ENCODE measurements at places on chromosomes 11 and 22.

- no peak for DNase-seq
Measured at GRCh38 chr22:19568337-19569275, 44.4 kb upstream of the CLDN5 start.

DNA sequence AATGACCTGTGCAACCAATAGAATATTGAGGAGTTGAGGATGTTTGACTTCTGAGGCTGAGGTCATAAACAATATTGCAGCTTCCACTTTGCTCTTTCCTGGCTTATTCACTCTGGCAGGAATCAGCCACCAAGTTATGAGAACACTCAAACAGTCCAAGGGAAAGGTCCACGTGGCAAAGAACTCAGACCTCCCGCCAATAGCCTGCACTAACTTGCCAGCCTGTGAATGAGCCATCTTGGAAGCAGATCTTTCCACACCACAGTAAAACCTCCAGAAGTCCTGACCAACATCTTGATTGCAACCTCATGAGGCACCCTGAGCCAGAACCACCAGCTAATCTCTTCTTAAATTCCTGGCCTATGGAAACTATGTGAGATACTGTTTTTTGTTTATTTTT is 22.7 kb upstream of the PICALM start:
- no peak for DNase-seq

GRCh38 chr11:110793556-110793955 is 81.3 kb upstream of the ARHGAP20 start:
- no peak for DNase-seq

- DNase-seq = no peak
Measured at GRCh38 chr22:35154937-35155387, 89.0 kb downstream of the ISX start.

- no peak for DNase-seq
Measured at GRCh38 chr22:19438298-19438697, 6.0 kb downstream of the MRPL40 start.

DNA sequence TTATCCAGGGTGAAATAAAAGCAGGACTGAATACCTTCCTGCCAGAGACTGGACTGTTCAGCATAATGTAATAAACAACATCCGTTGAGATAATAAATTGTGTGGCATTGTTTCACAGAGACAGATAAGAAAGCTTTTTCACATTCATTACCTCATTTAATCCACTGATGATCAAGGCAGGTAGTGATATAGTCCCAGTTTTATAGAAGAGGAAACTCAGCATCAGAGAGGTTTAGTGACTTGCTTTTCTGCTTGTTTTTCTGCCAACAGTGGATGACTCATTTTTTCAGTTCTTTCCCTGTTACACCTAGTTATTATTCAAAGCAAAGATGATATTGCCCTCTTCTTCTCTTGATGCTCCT is 4.0 kb downstream of the MYO18B start:
- no peak for DNase-seq

GRCh38 chr11:119476666-119477331 is 53.8 kb upstream of the THY1 start:
- no peak for DNase-seq

GRCh38 chr22:25137577-25138525 is 61.8 kb upstream of the CRYBB3 start:
- no peak for DNase-seq

GRCh38 chr11:127056338-127056971 is 55.9 kb upstream of the KIRREL3 start:
- no peak for DNase-seq

DNA sequence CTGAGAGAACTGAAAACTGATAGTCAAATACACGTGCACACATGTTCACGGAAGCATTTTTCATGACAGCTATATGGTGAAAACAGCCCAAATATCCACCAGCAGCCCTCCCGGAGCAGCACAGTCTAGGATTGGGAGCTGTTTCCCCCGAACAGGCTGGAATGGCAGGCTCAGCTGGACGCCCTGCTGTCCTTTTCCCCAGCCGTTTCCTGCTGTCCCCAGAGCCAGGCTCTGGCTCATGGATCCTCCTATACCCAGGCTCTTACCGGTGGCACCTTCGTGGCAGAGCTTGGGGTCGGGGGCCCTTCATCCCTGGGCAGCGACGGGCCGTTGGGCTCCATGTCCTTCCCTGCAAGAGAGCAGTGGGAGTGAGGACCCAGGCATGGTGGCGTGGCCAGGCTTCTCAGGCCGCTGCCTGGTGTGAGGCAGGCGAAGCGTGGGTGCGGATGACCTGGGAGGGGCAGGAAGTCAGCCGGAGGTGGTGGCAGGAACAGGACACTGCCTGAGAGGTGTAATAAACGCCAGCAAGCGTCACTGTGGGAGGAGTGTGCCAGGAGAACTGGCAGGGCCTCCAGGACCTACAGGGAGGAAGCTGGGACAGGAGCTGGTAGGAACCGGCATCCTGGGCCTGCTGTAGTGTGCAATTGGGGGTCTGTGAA is 38.8 kb downstream of the OSBPL5 start:
- DNase-seq = no peak

DNA sequence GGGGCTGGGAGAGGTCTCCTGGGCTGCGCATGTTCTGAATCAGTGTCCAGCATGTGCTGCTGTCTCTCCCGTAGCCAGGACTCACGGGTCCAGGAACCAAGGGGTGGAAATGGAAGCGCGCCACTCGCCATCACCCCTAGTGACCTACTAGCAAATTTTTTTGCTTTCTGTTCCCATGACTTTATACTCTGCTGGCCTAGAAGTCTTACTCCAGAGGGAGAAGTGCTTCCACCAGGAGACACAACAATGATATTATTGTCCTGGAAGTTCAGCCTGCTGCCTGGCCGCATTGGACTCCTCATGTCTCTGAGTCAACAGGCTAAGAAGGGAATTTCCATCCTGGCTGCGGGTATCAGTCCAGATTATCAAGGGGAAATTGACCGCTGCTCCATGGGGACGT is 729.7 kb downstream of the BRD1 start:
- no peak for DNase-seq

GRCh38 chr11:118401880-118402590 is 629 bp downstream of the ATP5MG start:
- DNase-seq = no peak

GRCh38 chr11:47850337-47850736 is 2.2 kb upstream of the NUP160 start:
- no peak for DNase-seq

- DNase-seq = no peak
Measured at GRCh38 chr11:24805671-24806070, 308.8 kb downstream of the LUZP2 start.

GRCh38 chr22:50119768-50120251 is 30.0 kb downstream of the MOV10L1 start:
- DNase-seq = no peak

- DNase-seq = no peak
Measured at GRCh38 chr11:112745973-112746372, 215.2 kb upstream of the NCAM1 start.

- DNase-seq = no peak
Measured at GRCh38 chr11:128549256-128549944, 38.0 kb downstream of the ETS1 start.

GRCh38 chr11:43691806-43692205 is 11.3 kb downstream of the HSD17B12 start:
- DNase-seq = no peak

DNA sequence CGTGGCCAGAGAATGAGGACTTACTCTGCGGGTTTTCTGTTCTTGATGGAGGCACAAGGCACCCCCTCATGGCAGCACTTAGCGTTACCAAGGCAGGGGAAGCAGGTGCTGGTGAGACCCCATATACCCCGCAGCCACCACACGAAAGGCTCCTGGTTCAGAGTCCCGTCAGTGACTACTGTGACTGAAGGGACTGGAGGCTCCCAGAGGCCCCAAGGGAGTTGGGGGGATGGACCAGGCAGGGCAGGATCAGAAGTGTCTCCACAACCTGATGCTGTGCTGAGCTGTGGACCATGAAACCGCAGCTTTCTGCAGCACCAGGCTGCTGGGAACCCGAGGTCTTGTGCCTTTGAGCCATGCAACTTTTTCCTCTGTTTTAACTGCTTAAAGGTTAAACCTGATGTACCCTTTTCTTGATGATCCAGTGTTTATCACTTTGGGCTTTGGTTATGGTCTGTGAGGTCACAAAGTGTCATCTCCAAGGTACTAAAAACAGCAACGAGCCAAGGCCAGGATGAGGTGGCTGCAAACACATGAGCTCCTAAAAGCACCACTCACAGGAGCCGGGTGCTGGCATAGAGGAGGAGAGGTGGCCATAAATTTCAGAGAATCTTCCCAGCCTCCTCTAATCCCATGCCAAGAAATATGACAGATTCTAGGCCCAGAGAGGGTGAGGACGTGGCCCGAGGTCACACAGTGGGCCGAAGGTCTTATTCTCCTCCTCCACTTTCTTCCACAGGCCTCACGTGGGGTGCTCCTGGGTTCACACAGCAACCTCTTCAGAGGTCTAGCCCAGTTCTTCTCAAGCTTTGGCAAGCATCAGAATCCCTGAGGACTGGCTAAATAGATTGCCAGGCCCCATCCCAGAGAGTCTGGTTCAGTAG is 4.2 kb upstream of the LRRC32 start:
- no peak for DNase-seq

DNA sequence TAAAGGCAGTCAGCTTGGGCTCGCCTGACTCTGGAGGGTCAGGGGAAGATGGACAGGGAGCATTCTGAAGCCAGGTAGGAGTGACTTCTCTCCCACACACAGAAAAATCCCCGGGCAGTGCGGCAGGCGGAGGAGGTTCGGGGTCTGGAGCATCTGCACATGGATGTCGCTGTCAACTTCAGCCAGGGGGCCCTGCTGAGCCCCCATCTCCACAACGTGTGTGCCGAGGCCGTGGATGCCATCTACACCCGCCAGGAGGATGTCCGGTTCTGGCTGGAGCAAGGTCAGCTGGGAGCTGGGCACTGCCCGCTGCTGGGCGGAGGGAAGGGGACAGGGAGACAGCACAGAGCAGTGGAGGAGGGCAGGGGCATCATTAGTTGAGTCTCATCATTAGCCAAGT is 13.2 kb upstream of the POU2F3 start:
- no peak for DNase-seq

DNA sequence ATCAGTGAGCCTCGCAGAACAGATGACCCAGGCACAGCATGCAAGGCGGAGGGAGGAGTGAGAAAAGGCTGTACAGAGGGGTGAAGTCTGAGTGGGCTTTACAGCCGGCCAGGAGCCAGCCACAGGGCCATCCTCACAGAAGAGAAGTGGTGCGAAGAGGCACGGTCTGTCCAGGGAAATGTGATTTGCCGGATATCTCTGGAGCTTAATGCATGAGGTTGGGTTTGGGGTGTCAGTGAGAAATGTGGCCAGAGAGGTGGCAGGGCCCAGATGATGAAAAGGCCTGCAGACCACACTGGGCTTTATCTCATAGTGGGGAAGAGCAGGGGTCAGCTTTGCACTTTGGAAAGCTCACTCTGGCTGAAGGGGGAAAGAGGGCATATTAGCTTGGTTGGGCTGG is 255.2 kb downstream of the BUD13 start:
- no peak for DNase-seq

DNA sequence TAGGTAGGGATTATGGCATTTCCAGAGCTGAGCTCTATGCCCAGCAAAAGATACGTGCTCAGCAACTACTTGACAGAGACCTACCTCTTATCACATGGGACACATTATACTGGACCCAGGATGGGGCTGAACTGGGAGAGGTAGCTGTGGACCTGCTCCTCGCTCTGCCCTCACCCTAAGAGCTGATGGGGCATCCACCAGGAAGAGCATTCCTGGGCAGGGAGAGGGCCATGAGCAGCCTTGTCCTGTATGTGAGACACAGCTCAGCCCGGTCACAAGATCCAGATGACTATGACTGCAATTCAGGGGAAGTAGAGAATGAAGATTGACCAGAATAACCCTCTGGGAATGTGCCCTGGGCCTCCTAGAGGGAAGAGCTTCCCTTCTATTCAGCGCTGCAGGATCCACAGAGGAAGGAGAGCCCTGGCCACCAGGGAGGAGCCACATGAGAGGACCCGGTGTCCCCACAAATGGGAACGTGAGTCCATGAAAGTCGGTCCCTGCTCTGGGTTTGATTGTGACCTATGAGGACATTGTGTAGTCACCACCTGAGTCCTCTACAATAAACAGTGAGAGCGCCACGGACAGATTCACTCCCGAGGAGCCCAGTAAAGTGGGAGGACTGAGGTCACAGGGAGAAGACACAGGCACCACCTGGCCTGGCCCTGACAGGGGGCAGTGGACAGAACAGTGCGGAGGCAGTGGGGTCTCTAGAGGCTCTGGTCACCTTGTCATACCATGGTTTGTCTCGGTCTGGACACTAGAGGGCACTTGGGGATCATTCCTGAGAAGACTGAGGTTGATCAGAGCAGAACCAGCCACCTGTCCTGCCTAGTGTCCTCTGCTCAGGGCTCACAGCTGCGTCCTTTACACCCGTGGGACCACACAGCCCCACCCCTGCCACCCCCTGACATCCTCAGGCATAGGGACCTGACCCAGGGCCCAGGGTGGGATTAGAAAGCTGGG is 99.5 kb downstream of the ZNF280B start:
- DNase-seq = no peak

- no peak for DNase-seq
Measured at GRCh38 chr11:69335781-69336405, 41.9 kb downstream of the MYEOV start.

GRCh38 chr11:3710485-3711259 is 39.5 kb upstream of the CHRNA10 start:
- no peak for DNase-seq

DNA sequence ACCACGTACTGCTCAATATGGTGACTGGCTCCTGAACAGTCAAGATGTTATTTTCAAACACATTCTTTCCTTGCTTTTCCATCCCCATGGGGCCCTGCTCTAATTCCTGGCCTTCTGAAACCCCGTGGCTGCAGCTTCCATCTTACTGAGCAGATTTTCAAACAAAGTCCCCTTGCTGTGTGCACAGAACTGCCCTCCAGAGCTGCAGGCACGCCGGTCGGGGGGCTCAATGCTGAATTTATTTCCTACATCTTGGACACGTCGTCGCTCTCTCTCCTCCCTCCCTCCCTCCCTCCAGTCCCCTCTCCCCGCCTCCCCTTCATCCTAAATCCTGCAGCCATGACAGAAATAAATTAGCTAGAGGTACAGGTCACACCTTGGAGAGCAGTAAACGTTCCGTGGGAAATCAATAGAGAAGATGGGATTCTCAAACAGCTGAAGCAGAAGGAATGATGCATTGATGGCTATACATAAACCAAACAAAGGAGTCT is 243.1 kb upstream of the BLID start:
- DNase-seq = no peak

- no peak for DNase-seq
Measured at GRCh38 chr11:13535819-13536218, 40.0 kb upstream of the PTH start.

DNA sequence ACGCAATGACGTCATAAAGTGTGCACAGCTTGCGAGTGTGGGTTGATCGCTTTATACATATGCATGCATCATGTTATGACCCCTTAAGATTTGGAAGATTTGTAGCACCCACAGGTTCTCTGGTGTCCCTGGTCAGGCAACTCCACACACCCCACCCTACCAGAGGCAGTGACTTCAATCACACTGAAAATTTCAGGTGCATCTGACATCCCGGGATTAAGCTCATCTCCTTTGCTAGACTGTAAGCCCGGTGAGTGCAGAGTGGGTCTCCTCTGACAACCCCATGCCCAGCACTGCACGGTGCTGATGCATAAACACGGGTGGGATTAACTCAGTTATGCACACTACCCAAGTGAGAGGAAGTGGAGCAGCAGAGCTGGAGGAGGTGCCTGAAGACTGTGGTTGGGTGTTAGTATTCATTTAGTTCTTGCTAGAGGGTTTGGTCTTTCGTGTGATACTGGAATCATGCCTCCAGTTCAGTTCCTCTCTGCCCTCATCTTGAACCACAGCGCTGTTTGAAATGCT is 6.5 kb downstream of the ARSA start:
- no peak for DNase-seq

GRCh38 chr11:5339771-5340322 is 3.5 kb downstream of the OR51B5 start:
- DNase-seq = no peak

- DNase-seq = no peak
Measured at GRCh38 chr22:35785181-35785923, 67.7 kb downstream of the APOL5 start.

All from esophagus squamous epithelium (tissue), 5 donors.